ENCODE measurements at places on chromosomes 2 and 18.

- DNase-seq, result no peak
These were observed 30.1 kb upstream of the E2F6 start for GRCh38 chr2:11495844-11496681.

GRCh38 chr2:71974846-71975245, 172.8 kb downstream of the CYP26B1 start:
- no peak for DNase-seq

DNA sequence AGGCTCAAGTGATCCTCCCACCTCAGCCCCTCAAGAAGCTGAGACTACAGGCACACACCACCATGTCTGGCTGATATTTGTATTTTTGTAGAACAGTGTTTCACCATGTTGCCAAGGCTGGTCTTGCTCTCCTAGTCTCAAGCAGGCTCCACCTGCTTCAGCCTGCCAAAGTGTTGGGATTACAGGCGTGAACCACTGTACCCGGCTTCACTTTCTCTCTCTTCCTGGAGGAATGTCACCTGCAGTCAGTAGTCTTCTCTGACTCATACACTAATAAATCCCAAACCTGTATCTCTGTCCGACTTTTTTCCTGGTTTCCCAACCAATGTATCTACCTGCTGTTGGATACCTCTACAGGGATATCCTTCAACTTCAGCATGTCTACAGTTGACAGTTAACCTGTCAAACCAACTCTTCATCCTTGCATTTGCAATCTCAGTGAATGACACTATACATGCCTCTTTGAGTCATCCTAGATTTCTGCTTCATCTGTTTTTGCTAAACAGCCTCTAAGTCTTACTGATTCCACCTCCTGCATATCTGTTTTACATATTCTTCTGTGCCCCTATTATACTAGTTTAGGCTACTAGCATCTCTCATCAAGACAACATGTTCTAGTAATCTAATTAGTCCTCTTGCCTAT, 54.5 kb downstream of the RBBP8 start:
- DNase-seq, result no peak

DNA sequence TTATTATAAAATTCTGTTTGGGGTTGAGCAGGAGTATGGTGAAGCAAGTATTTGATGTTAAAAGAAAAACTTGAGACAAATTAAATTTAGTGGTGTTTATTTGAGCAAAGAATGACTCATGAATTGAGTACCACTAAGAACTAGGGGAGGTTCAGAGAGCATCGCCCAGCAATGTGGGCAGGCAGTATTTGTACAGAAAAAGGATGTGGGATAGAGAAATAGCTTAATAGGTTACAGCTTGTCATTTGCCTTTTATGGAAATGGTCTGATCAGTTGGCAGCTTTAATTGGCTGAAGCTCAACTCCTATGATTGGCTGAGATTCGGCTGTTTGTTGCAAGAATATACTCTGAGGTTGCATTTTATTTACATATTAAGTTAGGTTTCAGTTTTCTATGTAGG, 68.2 kb downstream of the LRATD1 start:
- no peak for DNase-seq

- DNase-seq, result no peak
These were observed 257.0 kb downstream of the DPP10 start for GRCh38 chr2:114699423-114699944.

DNA sequence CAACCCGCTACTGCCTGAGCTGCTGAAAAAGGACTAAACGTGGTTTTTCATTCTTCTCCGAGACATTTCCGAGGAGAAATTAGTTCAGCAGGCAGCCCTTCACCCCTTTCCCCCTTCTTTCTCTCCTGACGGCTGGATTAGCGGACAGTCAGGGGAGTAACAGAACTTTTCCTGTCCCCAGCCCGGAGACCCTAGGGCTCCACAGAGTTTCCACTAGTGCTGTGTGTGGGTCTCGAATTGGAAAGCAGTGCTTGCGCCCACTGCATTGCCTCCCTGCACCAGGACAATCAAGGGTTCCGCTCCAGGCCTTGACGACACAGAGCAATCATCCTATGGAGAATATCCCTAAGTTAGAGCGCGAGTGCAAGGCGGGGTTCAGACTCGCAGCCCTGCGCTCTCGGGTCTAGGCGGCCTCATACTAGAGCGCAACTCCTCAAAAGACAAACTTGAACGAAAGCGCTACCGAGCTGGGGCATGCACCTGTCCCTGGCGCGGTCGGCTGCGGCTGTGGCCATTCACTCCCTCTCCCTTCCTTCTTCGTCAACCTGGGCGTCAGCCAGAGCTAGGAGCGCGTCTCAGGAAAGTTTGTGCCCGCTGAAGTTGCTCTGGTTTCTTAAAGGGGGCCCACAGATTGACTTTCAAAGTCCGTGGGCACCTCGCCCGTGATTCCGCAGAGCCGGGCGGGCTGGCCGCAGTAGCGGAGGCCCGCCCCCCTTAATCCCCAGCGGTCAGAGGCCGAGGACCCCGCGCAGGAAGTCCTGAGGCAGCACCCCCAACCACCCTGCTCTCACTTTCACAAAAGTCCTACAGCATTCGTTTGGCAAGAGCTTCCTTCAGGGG, 801 bp downstream of the OSR1 start:
- no peak for DNase-seq

- no peak for DNase-seq
These were observed 182.0 kb upstream of the TRIB2 start for GRCh38 chr2:12534646-12535263.

GRCh38 chr2:39607538-39608262, 58.0 kb upstream of the TMEM178A start:
- no peak for DNase-seq

DNA sequence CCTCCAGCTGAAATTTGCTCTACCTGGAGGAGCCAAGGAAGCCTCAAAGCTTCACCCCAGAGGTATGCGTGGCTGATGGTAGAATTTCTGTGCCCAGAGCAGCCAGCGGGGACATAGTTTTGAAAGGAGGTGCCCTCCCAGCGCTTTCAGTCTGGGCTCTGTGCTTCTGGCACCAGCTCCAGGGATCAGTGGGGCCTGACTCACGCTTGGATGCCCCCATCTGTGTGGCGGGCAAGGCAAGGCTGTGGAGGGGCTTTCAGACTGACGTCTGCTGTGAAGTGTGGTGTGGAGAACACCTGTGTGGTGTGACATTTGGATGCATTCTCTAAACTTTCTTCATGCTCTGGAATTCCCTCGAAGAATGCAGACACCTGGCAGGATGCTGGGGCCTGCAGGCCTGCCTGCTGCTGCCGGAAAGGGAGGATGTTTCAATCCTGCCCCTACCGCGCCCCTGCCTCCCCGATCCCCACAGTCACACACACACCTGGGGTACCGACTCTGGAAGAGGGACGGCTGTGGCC, 84.1 kb downstream of the CTIF start:
- DNase-seq, result no peak

- DNase-seq, result no peak
These were observed 101.1 kb downstream of the SH3YL1 start for GRCh38 chr2:162473-163382.

GRCh38 chr2:191274413-191274815, 29.2 kb downstream of the MYO1B start:
- DNase-seq, result no peak

DNA sequence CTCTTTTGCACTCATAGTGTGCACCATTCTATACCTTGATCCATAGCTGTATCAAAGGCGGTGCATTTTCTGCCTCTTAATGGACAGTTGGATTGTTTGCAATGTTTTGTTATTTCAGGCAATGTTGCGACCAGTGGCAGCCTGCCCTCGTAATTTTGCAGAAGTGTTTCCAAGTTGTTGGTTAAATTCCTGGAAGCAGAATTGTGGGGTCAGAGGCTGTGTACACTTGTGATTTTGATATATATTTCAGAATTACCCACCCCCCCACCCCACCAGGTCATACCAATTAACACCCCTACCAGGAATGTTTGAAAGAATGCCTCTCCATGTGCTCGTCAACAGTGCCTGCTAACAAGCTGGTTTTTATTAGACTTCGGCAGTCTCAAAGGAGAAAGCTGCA, 32.4 kb upstream of the IL1R1 start:
- no peak for DNase-seq

DNA sequence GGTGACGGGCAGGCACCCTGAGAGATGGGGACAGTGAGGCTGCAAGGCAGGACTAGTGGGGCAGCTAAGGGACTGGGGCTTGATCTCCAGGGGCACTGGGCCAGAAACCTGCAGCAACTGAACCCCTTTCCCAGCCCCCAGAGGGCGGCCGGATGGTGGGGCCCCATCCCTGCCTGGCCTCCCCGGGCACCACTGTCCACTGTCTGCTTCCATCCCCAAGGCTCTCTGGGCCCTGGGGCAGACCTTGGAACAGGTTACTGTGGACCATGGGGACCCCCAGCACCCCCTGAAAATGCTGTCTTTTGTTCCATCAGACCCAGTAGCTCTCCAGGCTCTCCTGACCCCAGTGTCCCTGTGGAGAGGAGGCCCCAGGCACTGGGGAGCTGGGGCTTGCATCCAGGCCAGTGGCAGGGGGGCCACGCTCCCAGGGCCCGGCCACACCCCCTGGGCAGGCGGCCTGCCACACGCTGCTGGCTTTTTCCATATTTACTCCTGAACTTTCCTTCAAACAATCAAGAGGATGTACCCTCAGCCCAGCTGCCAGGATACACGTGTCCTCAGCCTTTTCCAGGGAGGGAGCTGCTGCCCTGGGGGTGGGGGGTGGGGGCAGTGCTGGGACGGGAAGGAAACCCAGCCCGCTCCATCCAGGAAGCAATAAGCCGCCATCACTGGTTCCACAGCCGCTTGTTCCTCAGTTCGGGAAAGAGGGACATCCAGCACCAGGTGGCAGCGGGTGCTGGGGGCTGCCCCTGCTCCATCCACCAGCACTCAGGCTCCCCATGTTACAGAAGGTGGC, 102.3 kb upstream of the ODC1 start:
- DNase-seq, result no peak

DNA sequence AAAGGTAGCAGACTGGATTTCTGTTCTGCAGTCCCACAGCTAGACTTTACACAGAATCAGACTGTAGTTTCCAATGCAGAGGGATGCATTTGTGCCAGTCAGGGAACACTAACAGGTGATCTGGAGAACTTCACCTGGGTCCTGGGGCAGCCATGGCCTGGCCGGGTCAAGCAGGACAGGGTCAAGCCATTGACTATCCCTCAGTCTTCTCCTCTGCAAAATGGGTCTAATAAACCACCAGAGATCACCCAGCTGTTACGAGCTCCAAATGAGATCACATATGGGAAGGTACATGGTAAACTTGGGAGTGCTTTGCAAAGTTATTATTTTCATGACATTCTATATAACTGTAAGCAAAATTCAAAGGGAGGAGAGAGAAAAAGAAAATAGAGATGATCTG, 294.1 kb downstream of the CDCA7 start:
- no peak for DNase-seq

DNA sequence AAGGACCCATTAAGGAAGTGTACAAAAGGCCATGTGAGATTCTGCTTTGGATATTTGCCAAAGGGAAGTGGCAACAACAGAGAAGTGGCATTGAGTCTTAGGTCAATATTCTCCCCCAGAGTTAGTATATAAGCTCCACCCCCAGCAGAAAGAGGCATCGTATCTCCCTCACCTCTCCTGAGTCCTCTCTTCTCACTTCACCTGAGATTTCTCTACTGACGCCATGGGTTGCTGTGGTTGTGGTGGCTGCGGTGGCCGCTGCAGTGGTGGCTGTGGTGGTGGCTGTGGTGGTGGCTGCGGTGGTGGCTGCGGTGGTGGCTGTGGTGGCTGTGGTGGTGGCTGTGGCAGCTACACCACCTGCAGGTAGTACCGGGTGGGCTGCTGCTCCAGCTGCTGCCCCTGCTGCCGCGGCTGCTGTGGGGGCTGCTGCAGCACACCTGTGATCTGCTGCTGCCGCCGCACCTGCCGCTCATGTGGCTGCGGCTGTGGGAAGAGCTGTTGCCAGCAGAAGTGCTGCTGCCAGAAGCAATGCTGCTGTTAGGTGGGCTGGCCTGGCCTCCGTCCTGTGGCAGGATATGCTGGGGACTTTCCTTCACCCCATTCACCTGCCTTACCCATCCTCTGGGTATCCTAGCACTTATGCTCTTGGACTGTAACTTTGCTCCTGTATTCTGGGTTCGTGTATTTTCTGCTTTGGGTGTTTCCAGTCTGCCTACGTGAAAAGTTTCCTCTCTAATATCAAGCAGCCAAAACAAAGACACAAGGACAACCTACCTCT, 5.9 kb downstream of the SCYGR3 start:
- DNase-seq, result no peak

DNA sequence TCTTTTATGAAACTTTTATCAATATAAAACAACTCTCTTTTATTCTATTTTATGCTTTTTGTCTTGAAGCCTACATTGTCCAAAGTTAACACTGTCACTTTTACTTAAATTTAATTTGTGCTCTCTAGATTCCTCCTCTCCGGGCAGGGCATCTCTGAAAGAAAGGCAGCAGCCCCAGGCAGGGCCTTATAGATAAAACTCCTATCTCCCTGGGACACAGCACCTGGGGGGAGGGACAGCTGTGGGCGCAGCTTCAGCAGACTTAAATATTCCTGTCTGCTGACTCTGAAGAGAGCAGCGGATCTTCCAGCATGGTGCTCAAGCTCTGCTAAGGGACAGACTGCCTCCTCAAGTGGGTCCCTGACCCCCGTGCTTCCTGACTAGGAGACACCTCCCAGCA, 447.7 kb upstream of the FANCL start:
- no peak for DNase-seq

GRCh38 chr2:11746807-11747459, 501 bp downstream of the LPIN1 start:
- DNase-seq, result peak; percentile 43

GRCh38 chr2:73516033-73516432, 126.2 kb downstream of the NAT8 start:
- DNase-seq, result no peak

GRCh38 chr2:220432645-220433044, 805.2 kb downstream of the SLC4A3 start:
- DNase-seq, result no peak

- DNase-seq, result no peak
These were observed 603.6 kb upstream of the RAB6C start for GRCh38 chr2:129375632-129376425.

GRCh38 chr2:216044883-216045486, 31.6 kb upstream of the MREG start:
- DNase-seq, result no peak

- DNase-seq, result no peak
These were observed 142.7 kb downstream of the ATP9B start for GRCh38 chr18:79211844-79212243.

DNA sequence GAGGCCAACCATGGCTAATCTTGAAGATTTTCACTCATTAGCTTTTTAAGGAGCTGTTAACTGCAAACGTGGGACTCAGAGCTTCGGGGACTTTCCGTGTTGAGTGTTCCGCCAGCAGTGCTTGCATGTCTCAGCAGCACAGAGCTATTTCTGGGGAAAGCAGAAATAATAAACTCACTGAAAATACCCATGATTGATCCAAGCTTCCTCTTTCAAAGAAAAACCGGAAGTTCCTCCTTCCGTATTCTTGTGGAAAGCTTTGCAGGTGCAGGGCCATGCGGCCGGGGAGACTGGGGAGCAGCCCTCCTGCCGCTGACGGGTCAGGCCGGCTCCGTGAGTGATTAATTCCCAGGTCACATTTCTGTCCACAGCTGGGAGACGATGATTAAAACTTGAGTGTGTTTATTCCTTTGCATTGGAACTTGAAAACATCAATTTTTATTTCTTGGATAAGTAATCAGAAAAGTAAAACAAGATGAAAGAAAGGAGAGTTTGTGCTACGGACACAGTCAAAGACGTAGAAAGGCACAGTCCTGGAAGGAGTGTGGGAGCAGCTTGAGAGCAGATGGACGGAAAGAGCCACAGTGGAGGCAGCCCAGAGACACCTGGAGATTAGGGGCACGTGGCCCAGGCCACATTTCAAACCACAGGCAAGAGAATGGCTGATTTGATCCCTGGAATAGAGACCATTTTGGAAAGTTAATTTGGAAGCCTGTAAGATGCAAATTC, 54.2 kb upstream of the CTDP1 start:
- no peak for DNase-seq

Data from NCI-H1092 treated with DMSO at 0.1 percent for 48 hours (cell line).